ENCODE measurements at places on chromosomes 7 and 10.

- DNase-seq: no peak
Measured at GRCh38 chr10:29332061-29332760, 43.3 kb downstream of the LYZL1 start.

GRCh38 chr10:91652364-91652763 lies 19.5 kb upstream of the PPP1R3C start:
- DNase-seq: no peak

DNA sequence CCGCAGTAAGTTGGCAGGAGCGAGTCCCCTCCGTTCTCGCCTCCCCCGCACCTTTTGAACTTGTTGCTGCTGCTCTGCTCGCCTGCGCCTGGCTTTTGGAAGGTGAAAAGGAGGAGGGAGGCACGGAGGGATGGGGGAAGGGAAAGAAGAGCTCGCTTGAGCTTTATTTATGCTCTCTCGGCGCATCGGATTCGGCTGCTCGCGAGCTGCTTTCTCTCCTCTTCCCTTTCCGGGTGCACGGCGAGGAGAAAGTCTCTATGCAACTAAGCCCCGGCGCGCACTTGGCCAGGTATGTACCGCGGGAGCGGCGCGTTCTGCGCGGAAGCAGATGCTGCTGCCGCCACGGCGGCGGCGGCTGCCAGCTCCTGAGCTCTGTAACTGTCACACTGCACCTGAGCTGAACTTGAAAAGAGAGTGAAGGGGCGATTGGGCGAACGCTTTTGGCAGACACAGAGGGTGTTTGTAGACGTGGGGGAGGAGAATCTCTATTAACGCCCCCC lies 551 bp downstream of the KCND2 start:
- peak; percentile 70 for DNase-seq

GRCh38 chr7:77269360-77270093 lies 69.9 kb upstream of the FGL2 start:
- DNase-seq: peak; percentile 24

- DNase-seq: no peak
Measured at GRCh38 chr7:55774327-55775050, 88.1 kb downstream of the SEPTIN14 start.

DNA sequence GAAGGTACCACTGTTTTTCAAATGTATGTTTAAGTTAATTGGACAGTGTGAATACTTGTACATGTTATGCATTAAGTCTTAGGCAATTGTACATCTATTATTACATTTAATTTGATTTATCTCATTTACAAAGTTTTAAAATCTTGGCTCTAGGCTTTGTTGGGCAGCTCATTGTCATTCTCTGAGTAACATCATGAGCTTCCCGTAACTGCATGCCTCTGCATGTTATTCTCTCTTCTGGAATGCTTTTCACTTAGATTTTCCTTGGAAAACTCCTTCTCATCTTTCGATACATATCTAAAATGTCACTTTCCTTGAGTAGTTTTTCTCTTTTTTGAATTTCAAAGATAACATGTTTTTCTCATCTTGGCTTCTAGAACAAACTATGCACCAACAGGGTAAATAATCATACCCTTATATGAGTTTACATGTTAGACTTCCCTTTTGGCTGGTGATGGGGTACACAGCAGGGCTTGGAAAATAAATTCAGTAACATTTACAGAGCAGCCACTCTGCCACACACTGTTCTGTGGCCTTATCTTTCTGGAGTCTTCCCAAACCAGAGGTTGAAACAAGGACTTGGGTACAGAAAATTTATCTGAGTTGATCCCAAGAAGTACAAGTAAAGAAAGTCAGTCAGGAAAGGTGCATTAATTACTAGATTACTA lies 42.2 kb upstream of the A1CF start:
- no peak for DNase-seq

DNA sequence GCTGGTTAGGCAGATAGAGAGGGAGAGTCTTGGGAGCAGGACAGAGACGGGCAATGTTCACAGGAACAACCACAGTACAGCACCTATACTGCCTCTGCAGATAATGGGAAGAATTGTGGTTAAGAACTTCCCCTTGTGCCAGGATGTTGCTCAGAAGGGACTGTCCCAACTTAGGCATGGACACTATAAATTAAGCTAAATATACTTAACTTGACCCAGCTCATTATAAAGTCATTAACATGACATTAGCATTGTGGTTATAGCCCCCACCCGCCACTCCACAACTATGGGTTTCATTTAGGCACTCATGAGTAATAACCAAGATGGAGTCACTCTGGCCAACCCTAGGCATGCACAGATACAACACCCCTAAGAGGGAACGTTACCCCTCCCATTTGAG lies 310.9 kb upstream of the NRG3 start:
- no peak for DNase-seq

- no peak for DNase-seq
Measured at GRCh38 chr7:34320412-34320811, 337.6 kb upstream of the NPSR1 start.

DNA sequence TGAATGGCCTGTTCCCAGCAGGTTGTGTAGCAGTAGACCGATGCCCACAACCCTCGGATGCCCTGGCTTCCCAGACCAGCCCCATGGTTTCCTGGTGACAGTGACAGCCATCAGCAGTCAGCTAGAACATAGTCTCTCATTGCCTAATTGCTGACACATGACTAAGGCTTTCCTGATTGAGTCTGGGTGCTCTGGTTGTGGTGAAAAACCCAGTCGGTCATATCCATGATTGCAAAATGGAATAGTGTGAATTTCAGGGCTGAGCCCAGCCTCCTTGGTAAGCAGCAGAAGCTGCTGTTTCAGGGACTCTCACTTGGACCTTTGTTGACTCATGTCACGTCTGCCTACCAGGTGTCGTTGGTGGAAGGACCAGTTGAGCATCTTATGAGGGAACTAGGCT lies 36.6 kb downstream of the POR start:
- no peak for DNase-seq

DNA sequence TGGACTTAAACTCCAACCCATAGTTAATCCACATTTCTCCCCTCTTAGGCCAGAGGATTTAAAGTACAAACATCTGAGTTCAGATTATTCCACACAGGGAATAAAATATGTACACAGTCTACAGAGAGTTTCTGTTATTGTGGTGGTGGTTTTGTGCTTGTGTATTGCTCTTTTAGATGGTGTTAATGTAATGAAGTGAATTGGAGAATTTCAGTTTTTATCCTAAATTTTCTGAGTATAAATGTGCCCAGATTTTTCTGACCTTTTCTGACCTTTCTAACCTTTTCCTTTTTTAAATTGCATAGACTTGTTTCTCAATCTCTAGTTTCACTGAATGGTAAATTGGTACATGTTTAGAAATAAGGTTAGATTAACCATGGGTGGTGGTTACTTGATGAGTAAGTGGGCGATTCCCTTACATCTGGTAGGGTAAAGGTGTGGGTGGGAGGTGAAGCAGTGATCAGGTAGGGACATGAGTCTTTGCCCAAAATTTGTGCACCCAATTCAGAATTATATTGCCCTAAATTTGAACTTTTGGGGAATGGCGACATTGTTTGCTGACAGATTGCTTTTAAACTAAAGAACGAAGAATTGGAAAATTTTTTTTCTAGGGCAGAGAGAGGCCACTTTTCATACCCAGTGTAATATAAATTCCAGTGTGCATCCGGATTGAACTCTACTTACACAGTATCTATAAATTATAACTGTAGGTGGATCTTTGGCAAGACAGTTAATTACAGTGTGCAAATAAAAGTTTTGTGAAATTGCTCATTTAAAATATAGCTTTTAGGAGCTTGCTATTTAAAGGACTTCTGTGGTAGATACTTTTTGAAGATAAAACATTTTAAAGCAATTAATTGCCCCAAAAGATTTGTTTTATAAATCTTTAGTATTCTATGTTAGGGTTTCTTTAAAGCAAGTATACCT lies 62.2 kb downstream of the ST7 start:
- no peak for DNase-seq

DNA sequence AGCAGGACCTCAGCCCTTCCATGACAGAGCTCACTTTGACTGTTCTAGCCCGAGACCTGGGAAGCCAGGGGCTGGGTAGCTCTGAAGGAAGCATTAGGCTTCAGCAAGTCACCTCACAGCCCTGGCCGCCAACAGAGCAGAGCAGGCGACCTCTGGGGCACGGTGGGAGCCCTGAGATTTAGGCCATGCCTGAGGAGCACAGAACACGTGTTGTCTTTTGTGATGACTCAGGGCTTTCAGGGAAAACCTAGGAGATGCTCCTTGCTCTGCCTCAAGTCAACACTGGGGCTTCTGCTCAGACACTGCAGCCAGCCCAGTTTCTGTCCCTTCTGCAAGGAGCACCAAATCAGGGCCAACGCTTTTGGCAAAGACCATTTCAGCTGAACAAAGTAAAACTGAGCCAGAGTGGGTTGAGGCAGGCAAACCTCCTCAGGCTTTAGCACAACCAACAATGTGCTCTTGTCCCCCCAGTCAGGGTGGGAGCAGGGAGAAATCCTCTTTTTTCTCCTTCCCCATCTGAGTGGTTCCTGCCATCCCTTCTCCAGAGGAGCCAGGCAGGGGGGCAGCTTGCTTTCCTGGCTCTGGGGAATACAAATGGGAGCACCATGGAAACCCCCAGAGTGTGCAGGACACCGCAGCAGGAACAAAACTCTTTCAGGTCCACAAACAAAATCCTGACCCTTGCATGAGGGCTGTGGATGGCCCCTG lies 14.4 kb downstream of the CAMK2G start:
- no peak for DNase-seq

DNA sequence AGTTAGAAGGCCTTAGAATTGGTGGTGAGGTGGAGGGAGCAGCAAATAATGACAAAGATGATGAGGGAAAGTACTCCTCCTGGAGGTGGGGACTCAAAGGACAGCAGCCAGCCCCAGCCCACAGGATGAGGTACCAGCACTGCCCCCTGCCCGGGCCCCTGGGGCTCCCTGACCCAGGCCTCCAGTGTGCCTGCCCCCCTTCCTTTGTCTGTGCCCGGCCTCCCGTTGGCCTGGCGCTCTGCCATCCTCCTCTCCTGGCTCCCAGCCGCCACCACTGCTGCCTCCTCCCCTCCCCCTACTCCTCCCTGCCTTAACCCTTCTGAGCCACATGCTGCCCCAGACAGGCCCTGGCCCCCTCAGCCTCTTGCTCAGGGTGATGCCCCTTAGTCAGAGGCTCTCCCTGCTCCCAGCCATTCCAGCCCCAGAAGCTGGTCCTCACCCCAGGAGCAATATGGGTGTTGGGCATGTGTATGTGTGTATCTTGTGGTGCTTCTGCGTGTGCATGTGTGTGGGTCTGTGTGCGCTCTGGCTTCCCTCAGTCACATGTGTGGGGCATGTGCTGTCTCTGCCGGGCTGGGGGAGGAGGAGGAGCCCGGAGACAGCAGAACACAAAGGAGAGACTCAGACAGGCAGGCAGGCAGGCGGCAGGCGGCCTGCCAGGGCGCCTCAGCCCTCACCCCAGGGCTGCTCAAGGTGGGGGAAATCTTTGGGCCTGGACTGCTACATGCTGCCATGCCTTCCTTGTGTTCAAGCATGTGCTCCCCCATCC lies 2.6 kb downstream of the LDB1 start:
- peak; percentile 45 for DNase-seq

DNA sequence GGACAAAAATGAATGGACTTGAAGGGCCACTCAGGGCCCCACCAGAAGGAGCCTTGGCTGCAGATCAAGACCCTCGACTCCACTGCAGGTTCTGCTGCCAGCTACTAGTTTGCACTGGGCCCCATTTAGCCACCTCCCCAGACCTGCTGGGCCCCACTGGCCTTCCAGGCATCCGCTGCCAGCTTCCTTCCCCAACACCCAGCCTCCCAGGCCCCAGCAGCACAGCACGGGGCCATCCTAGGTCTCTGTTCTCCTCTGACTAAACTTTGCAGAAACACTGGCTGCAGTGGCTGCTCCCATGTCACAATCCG lies 277.4 kb upstream of the KLF14 start:
- DNase-seq: no peak

GRCh38 chr10:75430000-75430763 lies 1.2 kb upstream of the LRMDA start:
- DNase-seq: no peak

Data from GM10248 (cell line).